Stimulated activated CD8-positive, alpha-beta memory T cell treated with anti-CD3 and anti-CD28 coated beads, Interleukin-2, amount 100 ng/mL, for 48 hours (primary cell): ENCODE measurements at places on chromosomes 2 and 18.

- DNase-seq, result peak; percentile 37
Observed at GRCh38 chr2:111168528-111169239, 48.0 kb downstream of the BCL2L11 start.

GRCh38 chr2:79850912-79851311, 338.1 kb downstream of the CTNNA2 start:
- DNase-seq, result no peak

DNA sequence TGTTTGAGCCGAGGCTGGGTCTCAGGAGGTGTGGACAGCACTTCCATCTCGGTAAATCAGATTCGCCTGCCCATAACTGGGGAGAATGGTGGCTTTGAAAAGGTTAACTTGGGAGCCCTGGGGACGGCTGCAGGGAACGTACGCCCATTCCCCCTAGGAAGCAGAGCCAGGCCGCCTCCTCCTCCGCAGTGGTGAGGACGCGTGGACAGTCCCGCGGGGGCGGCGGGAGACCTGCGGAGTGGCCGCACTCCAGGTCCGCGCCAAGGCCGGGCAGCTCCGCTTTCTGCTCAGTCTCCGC, 845 bp upstream of the MYCN start:
- no peak for DNase-seq

GRCh38 chr18:6537475-6537874, 122.8 kb upstream of the L3MBTL4 start:
- DNase-seq, result no peak
